Stimulated activated CD4-positive, alpha-beta T cell treated with anti-CD3 and anti-CD28 coated beads, Interleukin-4, amount 100 ng/mL, for 1 hour (primary cell): ENCODE measurements at places on chromosomes 5 and 9.

- no peak for DNase-seq
Observed at GRCh38 chr9:74755355-74755754, 132.4 kb downstream of the TRPM6 start.

DNA sequence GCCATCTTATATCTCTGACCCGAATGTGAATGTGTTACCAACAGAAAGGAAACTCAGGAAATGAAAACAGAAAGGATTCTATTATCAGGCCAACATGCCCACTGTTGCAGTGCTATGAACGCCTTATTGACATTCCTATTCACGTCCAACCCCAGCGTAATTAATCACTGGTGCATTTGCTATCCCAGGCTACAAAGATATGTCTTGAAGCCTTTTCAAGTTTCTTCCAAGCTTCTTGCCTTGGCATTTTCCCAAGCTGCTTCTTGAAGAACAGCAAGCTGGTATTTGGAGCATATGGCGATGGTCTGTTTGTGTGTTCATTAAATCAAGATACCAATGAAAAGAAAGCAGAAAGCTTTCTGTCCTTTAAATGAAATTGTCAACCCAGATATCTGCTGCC is 579.2 kb upstream of the ZNF462 start:
- DNase-seq, result no peak

DNA sequence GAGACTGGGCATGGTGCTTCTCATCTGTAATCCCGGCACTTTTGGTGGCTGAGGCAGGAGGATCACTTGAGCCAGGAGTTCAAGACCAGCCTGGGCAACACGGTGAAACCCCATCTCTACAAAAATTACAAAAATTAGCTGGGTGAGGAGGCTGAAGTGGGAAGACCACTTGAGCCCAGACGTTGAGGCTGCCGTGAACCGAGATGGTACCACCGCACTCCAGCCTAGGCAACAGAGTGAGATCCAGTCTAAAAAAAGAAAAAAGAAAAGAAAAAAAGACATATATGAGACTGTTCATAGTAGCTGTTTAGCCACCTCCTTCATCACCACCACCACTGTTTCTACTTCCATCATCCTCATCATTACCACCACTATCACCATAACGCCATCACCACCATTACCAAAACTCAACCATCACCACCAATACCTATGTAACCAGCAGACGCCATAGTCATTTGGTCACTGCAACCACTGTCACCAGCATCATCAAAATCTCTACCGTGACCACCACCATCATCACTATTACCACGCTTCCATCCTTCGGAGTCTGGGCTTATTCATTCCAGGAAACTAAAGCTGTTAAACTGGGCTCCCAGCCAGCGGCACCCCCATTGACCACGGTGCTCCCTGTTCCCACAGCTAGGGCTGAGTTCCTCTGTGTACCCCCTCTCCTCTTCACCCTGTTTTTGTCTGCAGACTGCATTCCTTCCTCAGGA is 8.4 kb upstream of the KIF12 start:
- DNase-seq, result no peak

DNA sequence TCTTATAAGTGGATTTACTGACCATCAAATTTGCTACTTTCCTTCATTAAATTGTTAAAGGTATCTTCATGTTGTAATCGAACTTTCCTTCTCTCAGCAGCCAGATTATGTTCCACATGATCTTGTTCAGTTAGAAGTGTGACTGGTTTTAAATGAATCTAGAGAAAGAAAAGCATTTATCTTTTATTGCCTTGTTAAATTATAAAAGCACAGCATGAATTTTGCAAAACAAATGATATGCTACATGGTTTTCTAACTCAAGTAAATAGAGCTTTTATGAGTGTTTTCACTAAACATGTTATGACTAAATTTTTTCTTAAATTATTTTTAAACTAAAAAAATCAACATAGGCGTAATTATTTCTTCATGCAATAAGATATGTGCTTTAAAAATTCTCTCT is 34.1 kb downstream of the ACOT12 start:
- no peak for DNase-seq

GRCh38 chr9:32783168-32783891 is at the start of gene TMEM215:
Gene TMEM215 (plus strand): TSS chr9:32783540. CDS start chr9:32784184, 644 bp downstream.
- DNase-seq, result no peak

DNA sequence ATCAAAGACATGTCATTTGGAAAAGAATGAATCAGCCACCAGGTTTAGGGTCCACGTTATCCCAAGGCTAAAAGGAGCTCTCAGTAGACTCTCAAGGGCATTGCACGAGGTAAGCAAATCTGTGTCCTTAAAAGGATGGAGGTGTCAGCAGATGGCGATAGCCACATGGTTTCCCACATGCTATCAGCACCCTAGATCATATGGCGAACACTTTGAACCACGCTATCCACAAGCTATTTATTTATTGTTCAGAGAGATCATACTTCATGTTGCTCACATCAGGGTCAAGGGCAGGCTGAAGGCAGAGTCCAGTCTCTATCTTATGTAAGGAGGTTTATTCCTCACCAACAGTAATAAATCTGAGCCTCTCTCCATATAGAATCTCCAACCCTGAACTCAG is 43.7 kb downstream of the CDH6 start:
- DNase-seq, result no peak

- DNase-seq, result no peak
Observed at GRCh38 chr9:132461971-132462370, 52.0 kb downstream of the CFAP77 start.

GRCh38 chr9:37157726-37158377 is 37.5 kb downstream of the ZCCHC7 start:
- DNase-seq, result no peak
